HEK293T (cell line): ENCODE measurements at places on chromosomes 12 and 14.

- peak; percentile 63 for DNase-seq
These were observed 55.8 kb upstream of the CCDC175 start for GRCh38 chr14:59632381-59632780.

- DNase-seq: no peak
These were observed 105.3 kb downstream of the WIF1 start for GRCh38 chr12:65015850-65016249.

GRCh38 chr12:57518920-57519795 lies 1.2 kb downstream of the DDIT3 start:
- peak; percentile 18 for DNase-seq

DNA sequence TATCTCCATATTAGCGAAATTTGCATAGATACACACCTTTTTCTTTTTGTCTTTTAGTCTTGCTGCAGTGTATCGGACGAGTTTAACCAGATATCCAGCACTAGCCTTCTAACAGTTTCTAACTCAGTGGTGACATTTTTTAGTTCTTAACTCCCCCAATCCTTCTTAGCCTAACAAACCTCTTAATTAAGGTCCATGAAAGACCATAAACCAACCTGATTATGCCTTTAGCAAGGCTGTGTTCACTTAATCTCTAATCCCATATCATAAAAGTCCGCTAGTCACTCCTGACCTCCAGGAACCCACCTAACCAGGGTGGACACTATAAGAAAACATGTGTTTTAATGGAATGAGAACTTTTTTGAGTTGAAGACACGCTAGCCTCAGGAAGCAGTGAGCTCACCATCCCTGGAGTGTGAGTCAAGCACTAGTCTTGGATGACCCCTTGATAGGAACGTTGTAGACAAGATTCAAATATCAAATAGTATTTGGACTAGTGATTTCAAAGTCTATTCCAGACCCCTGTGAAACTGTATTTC lies 9.5 kb downstream of the CDKN1B start:
- no peak for DNase-seq

- no peak for DNase-seq
These were observed 25.5 kb upstream of the RASSF8 start for GRCh38 chr12:25932971-25933370.

DNA sequence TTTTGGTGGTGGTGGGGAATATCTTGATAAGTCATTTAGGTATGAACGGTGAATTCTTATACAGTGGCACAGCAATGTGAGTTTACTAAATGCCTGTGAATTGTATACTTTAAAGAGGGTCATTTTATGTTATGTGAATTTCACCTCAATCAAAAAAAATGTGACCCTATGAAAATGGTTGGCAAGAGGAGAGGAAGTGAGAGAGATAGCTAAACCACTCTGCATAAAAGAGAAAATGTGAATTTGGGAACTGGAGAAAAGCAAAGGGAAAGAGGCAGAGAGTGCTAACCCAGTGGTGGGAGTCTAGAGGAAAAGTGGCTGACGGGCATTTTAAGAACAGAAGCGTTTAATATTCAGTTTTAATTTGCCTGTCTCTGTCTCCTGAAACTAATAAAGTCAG lies 93.8 kb downstream of the SLC38A6 start:
- no peak for DNase-seq

GRCh38 chr12:84172823-84173424 lies 739.7 kb downstream of the SLC6A15 start:
- DNase-seq: no peak

- DNase-seq: no peak
These were observed 155.0 kb upstream of the TMEM132C start for GRCh38 chr12:128111951-128112350.

DNA sequence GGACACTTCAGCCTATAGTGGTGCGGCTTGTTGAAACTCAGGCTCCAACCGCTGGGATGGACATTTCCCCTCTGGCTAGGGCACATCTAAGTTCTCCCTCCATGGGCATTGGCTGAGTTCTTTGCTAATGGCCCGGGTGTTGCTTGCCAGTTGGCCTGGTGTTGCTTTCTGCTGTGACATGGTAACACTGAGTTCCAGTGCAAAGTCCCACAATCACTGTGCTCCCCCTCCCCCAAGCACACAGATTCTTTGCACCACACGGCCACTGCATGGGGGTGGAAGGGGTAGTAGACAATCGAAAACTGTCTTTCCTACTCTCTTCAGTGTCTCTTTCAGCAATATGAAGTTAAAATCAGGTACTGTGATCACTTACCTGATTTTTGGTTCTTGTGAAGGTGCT lies 308.2 kb downstream of the FUT8 start:
- no peak for DNase-seq

GRCh38 chr12:94386422-94386821 lies 73.2 kb downstream of the CEP83 start:
- no peak for DNase-seq

DNA sequence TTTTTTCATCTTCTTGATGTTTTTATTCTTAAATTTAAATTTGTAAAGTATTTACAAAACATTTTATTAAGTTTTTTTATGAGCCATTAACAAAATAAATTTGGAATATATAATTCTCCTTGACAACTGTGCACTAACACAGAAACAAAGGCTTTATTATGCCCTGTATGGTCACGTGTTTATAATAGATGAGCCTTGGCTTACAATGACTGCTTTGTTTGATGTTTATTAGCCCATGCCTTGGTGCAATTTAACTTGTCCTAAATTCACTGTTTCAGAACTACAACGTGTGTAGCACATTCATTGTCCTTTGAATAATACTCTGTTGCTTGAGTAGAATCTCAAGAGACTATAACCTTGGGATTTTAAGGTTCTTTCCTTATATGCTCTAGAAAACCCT lies 59.8 kb downstream of the CNTN1 start:
- no peak for DNase-seq

DNA sequence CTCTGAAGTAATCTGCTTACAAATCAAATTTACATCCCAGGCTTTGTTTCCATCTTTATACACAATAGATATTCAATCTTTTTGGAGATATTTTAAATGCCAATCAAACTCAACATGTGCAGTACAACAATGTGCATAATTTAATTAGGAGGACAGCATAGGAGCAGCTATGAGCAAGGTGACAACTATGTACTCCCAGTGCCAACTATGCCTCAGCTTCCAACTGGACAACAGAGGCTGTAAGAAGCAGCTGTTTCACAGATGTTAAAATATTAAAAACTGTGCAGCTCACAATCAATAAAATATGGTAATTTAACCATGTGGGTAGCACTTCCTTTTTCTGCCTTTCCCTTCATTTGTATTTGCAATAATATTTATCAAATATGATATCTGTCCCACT lies 99.9 kb downstream of the ST8SIA1 start:
- no peak for DNase-seq

DNA sequence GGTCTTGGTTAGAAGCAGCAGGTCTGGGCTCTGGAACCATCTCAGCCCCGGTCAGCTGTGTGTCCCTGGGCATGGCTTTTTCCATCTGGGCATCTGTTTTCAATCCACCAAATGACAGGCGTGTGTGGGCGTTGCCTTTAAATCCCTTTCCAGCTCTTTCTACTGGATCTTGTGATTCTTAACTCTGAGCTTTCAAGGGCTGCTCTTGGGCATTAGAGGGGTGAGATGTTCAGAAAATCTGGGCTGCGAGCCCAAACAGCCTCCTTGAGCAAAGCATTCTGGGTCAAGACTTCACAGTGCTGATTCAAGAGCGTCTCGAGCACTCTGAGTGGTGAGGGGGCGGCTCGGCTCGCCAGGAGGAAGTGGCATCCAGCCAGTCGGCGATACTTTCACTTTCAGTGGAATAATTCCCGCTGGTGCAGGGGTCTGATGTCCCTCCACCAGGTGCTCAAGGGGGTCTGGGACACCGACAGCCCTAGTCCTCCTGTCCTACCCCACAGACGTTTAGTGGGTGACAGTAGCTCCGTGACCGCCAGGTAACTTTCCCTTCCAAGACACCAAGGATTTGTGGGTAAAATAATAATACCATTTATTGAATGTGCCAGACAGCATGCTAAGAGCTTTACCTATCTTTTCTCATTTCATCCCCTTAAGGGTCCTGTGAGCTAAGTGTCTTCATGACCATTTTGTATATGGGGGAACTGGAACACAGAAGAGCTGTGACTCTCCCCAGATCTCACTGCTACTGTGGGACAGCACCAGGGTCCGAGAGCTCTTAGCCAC lies 114.0 kb downstream of the PLXNC1 start:
- no peak for DNase-seq

DNA sequence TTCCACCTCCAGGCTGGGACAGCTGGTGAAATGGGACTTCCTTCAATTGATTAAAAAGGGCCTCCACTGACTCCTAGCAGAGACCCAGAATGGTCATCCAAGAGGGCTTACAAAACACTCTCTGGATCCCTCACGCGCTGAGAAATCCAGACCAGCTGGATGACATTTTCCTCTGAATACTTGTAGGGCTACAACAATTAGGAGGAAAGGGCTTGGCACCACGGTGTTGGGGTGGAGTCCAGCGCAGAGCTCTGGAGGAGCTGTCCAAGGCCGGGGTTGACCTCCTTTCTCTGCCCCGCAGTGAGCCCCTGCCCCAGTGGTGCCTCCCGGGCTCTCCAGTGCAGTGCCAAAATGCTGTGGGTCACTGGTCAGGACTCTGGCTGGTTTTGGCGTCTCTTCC lies 189.0 kb upstream of the CCND2 start:
- no peak for DNase-seq

DNA sequence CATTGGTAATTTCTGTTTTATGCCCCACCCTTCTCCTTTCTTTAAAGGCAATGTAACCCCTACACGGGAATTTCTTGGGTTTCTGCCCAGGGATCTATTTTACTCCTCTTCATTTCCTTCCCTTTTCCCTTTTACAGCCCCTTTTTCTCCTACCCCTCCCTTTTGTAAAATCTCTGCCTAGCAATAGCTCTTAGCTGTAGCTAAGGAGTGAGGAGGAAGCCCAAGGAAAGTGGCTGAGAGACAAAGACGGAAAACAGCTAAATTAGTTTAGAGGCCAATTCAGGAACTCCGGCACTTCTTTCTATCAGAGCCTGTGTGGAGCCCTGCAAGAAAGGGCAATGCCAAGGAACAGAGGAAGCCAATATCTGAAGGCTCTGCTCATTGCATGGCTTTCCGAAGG lies 40.3 kb downstream of the SOCS2 start:
- DNase-seq: no peak

GRCh38 chr12:59886131-59886733 lies 290.4 kb downstream of the SLC16A7 start:
- no peak for DNase-seq

DNA sequence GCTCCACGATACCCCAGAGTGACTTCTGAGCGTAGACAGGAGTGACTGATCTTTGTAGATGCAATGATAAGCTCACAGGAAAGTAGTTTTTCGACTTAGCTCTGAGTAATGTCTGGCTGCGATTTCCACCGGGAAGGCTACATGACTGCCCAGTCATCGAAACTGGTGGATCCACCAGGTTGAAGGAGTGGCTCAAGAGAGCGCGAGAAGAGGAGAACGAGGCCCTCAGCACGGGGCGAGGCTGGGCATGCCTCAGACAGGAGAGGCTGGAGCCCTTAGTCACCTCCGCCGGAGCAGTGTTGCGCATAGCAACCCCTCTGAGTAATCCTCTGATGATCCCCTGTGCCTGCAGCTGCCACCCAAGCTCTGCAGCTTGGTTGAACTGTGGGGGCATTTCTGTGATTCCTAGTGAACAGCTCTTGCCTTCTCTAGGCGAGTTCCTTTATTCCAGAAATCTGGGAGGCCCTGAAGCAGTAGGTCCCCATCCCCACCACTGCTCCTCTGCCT lies 25.6 kb downstream of the ELK3 start:
- DNase-seq: no peak
